ENCODE measurements at places on chromosomes 6 and 20.

DNA sequence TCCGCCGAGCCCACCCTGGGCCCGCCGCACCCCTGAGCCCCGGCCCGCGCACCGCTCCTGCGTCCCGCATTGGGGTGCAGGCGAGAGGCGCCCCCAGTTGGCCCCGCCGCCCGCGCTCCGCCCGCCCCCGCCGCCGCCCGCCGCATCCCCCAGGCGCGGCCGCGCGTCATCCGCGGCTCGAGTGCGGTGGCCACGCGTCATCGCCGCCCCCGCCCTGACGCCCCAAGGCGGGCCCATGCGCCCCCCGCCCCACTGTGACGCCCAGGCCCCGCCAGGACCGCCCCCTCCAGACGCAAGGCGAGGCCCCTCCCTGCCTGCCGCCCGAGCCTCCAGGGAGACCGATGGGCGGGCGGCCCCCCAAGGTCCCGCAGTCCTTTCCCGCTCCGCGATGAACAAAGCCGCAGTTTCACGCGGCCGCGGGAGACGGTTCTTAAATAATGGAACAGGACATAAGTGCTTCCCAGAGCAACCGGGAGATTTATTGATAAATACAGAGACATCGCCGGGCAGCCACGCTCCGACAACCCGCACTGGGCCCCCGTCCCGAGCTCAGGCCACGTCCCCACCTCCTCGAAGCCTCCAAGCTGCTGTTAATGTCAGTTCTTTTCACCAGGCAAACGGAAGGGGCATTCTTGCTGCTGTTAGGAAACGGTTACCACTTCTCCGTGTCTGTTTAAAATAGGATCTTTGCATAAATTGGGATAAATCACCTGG lies at the start of gene ANKRD60:
Gene ANKRD60, minus strand, starts transcription at position 170 of the 714 bp plus-strand sequence. Its CDS starts 0 bp downstream, at position 170.
- no peak for DNase-seq

GRCh38 chr20:33415948-33416347 lies 14.6 kb upstream of the CDK5RAP1 start:
- DNase-seq, result no peak

- no peak for DNase-seq
Observed at GRCh38 chr6:29834564-29835436, 7.2 kb downstream of the HLA-G start.

DNA sequence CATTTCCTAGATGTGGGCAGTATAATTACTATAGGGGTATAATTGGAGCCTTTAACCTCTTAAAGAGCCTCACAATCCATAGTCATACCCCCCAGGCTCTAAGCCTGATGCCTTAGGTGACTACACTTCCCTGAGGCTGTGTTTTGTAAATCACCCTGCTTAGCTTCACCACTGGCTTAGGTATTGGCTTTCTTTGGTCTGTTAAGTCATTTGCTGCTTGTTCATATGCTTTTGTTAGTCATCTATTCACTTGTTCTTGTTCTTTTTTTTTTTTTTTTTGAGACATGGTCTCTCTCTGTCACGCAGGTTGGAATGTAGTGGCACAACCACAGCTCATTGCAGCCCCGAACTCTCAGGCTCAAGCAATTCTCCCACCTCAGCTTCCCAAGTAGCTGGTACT lies 26.7 kb downstream of the KAT14 start:
- no peak for DNase-seq

GRCh38 chr6:138923561-138923960 lies 64.5 kb downstream of the REPS1 start:
- DNase-seq, result no peak

DNA sequence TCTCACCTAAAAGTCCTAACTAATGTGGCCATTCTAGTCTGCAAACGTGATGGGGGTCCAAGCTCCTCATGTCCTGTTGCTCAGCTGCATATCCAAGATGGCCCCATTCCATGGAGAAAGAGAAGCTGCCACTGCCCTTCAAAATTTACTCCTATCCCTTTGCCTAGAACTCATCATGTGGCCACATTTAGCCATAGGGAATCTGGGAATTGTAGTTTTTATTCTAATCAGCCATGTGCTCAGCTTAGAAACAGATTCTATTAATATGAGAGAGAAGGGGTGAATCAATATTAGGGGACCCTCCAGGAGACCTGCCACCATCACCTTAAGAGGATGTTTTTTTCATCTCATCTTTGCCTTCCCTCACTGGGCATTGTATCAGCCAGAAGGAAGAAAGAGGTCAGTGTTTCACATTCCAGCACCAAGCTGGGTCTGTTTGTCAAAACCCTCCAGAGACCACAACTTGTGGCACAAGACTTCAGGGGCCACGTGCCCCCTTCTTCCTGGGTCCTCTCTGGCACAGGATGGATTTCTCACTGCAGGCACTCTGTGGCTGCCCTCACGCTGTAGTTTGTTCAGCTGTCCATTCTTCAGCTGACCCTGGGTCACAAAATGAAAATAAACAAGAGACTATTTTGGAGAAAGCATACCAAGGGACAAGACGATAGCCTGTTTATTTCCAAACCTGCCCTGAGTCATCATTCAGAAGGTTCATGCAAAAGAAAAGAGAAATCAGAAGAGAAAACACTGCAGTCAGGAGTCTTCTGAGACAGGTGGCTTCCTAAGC lies 172.0 kb downstream of the EYA2 start:
- no peak for DNase-seq

DNA sequence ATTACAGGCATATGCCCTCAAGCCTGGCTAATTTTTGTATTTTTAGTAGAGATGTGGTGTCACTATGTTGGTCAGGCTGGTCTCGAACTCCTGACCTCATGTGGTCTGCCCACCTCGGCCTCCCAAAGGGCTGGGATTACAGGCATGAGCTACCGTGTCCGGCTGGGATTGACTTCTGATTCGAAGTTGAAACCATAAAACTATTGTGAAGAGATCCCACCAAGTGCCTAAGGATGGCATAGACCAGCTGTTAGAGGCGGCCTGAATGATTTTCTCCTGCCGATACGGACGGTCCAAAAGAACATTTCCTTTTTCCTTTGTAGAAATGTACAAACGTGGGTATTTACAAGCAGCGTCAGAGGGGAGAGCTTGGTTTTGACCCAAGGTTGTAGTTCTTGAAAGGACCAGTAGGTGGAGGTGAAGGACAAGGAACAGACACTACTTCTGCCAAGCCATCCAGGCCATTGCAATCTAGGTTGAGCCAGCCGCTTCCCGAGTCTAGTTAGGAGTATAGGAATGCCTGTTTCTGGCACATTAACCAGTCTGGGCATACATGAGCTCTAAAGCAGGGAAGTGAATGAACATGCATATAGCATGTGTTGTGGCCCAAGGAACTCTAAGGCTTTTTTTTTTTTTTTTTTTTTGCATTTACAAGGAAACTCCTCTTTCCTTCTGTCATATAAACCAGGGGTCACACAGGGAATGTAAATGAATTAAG lies 29.0 kb downstream of the MOCS3 start:
- DNase-seq, result no peak

GRCh38 chr6:106629859-106630163 lies 433 bp downstream of the QRSL1 start:
- DNase-seq, result no peak

GRCh38 chr20:58125726-58126125 lies 102.7 kb downstream of the ANKRD60 start:
- DNase-seq, result no peak

DNA sequence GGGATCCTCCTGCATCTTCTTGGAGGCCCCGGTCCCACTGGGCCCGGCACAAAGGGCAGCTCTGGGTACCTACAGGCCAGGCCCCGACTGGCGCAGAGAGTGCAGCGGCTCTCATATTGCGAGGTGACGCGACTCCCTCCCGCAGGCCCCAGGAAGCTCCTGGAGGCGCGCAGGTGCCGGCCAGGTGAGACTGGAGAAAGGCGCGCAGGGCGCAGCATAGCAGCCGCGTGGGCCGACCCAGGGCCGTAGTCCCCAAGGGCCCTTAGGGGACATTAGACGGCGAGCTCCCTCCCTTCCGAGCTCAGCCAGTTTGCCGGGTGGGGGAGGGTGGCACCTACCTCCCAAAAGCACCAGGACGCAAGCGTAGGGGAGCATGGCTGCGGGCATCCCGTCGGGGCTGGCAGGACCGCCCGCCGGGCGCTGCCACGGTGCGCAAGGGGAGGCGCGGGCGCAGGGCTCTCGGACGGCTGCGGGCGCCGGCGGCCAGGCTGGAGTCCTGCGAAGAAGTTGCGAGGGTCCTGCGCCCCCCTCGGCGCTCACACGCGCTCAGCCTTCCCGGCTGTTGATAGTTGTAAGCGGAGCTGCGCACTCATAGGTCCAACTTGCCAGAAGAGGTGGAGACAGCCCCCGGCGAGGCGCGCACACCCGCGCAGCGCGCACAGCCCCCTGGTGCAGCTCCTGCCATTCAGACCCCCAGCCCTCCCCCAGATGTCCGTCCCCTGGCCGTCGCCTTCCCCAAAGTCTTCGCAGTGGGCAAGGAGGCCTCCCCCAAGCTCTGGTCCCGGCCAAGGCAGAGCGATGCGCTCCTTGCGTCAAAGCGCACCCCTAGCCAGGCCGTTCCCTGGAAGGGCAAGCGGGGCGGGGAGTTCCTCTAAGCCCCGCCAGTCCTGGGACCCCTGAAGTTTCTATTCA lies 622 bp downstream of the APCDD1L start:
- DNase-seq, result no peak

DNA sequence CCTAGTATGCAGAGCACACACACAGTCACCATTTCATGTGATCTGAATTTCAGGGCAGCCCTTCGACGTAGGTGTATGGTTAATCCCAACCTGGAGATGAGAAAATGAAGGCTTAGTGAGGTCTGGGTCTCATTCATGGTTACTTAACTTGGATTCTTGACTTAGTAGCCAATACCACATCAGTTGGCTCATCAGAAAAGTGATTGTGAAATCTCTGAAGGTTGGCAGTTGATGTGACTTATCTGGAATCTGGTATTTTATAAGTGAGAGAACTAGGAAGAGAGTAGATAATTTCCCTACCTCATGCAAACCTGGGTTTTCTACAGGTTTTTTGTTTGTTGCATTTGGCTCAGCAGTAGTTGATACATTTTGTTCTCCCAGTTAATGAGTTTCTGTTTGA lies 123.7 kb downstream of the CCDC170 start:
- DNase-seq, result no peak

DNA sequence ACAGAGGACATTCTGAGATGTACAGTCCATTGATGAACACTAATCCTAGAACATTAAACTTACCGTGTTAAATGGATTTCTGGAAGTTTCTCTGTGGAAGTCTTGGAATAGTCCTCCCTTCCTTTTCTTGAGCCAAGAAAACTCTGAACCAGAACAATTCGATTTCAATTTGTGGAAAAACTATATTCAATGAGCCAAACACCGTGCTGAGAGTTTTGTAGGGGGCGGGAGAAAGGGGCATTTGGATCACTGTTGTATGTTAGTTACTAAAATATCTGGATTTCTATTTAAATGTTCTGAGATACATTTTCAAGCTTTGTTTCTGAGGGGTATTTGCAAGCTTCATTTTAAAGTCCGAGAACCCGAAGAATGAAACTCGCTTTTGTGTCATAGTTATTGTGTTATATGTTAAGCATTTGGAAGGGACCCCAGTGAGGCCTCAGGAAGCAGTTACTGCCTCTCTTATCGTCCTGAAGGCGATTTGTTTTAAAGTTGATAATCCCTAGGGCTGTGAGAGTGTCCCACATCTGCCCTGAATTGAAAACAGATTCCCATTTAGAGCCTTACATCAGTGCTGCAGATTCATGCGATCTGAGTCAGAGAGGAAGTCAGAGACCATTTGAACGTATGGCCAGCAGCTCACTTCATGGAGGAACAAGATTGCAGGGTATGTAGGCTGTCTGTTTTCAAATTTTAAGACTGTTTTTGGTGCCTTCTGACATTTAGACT lies 70.8 kb upstream of the SASH1 start:
- DNase-seq, result no peak

DNA sequence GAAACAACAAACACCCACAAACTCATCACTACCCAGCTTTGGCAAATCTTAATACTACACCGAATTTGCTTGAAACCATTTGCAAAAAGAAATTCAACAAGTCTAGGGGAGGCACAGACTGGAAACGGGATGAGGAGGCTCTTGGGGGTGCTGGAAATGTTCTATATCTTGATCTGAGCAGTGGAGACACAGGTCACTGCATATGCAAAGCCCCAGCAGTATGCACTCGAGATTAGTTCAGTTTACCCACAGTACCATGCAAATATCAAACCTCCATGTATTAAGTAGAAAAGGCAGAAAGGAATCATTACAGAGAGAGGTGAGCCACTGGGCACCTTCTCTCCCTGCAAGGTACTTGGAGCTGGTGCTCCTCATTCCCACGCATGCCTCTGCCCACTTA lies 75.9 kb downstream of the PREX1 start:
- no peak for DNase-seq

DNA sequence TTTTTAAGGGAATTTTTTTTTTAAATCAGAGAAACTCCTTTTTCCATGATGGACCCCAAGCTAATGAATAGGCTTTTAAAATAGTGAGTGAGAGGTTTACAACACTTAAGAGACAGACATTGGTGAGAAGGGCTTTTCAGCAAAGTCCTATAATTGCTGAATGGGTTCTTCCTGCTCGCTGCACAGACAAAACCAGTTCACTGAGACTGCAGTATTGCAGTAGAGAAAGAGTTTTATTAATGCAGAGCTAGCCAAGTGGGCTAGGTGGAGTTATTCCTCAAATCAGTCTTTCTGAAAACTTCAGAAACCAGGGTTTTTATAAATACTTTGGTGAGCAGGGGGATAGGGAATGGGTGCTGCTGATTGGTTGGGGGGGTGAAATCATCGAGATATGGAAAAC lies 3.2 kb upstream of the SLC2A10 start:
- no peak for DNase-seq

DNA sequence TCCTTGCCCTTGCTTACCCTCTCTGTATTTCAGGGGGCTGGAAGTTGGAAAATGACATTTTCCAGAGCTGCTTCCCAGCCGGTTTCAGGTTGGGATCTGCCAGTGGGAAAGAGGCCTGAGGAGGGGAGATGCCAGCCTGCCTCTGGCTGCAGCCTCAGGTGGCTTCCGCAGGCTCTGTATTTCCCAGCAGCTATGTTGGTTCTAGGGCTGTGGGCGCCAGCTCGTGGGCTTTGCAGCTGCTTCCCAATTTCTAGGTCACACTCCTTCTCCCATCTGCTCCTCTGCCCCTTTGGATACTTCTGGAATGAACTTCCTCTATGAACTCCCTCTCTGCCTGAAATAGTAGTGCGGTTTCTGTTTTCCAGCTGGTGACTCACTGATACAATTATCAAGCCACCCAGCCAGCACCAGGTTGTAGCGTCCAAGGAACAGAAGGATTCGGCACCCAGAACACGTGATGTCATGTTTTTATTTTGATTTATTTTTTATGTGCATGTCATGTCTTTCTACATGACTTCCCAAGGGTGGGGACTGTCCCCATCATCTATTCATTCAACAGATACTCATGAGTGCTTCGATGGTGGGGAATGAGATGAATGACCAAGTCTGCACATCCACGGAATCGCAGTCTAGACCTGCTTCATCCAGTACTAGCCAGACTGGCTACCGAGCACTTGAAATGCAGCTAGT lies 38.0 kb downstream of the TGM2 start:
- peak; percentile 79 for DNase-seq

DNA sequence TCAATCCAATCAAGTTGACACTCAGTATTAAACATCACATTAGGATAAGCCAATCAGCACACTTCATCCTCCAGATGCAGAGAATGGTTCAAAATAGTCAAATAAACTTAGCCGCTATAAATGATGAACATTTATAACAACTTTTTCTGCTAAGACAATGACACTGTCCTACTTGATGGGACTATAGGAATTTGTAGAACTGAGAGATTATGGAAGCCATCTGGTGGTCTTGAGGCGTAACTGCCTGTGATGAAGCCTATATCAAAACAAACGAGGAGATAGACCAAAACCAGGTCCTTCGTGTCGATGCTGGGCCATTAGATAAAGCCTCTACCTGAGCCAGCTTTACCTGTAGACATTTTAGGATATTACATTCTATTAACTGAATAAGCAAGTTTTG lies 631.1 kb downstream of the COL12A1 start:
- no peak for DNase-seq

GRCh38 chr6:146850238-146850896 lies 251.6 kb downstream of the ADGB start:
- no peak for DNase-seq

All from coronary artery (tissue), 2 donors.